Left renal pelvis (tissue), 4 donors: ENCODE measurements at places on chromosomes 1 and 21.
A peak's percentile ranks its signal among the peaks of the same experiment; 100 is the strongest.

GRCh38 chr1:103986792-103987191, 237.1 kb downstream of the AMY1C start:
- no peak for DNase-seq

DNA sequence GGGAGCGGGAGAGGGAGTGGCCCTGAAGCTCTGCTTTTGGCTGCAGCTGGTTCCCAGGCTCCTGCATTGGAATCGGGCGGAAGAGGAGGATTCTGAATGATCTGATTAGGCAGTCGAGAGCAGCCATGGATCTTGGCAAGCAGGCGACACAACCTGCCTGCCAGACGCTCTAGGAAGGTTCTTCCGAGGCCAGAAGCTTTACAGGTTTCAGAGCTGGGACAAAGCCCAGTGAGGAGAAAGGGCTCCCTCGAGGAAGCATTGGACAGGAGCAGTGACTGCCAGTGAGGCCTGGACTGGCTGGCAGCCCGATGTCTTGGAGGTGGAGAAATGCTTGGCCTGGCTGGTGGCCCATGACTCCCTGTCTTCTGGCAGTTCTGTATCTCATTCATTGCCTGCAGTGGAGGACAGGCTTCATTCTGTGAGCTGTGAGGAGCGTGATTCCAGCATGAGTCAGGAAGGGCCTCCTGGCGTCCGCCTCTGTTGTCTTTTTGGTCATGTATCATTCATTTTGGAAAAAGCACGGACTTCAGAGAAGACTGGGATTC, 132.7 kb upstream of the IPO9 start:
- no peak for DNase-seq

DNA sequence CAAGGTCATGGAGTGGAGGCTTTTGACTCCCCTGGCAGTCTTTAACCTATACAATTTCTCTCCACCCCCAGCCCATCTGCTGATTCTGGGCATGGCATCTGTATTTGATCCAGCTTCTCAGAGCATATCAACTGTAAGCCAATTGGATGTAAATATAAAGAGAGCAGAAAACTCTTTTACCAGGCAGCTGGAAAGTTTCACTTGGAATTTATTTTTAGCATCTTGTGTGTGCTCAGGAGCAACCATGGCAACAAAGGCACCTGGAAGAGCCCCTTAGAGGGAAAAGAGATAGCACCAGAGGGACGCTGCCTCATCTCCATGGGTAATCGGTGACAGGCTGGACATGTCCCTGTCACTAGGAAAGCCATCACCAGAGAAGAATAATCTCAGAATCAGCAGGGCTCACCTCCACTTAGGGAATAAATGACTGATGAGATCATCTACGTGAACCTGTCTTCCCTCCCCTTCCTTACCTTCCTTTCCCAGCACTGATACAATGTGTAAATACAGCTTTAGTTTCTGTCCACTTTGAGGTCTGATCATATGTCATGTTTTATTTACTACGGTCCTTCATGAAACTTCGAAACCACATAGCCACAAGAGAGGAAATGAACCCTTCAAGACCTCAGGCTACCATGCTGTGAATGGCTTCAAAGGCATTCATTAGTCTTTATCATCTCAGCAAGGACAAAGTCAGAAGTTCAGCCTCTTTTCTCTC, 25.3 kb upstream of the SIPA1L2 start:
- no peak for DNase-seq

DNA sequence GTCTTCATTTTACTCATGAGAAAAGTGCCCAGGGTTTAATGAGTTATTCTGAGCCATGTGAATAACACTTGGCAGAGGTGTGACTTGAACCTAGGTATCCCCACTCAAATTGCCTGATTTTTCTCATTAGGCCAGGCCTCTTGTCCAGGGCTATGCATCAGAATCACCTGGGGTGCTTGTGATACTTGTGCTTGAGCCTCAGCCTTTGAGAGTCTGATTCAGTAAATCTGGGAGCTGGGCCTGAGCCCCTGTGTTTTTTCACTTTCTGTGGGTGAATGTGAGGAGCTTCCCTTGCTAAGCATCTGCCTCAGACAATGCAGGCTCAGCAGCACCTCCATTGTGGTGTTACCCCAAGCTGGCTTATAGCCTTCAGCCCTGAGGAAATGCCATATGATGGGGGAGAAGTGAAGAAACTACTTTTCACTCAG, 127.1 kb downstream of the S1PR1 start:
- DNase-seq: no peak

DNA sequence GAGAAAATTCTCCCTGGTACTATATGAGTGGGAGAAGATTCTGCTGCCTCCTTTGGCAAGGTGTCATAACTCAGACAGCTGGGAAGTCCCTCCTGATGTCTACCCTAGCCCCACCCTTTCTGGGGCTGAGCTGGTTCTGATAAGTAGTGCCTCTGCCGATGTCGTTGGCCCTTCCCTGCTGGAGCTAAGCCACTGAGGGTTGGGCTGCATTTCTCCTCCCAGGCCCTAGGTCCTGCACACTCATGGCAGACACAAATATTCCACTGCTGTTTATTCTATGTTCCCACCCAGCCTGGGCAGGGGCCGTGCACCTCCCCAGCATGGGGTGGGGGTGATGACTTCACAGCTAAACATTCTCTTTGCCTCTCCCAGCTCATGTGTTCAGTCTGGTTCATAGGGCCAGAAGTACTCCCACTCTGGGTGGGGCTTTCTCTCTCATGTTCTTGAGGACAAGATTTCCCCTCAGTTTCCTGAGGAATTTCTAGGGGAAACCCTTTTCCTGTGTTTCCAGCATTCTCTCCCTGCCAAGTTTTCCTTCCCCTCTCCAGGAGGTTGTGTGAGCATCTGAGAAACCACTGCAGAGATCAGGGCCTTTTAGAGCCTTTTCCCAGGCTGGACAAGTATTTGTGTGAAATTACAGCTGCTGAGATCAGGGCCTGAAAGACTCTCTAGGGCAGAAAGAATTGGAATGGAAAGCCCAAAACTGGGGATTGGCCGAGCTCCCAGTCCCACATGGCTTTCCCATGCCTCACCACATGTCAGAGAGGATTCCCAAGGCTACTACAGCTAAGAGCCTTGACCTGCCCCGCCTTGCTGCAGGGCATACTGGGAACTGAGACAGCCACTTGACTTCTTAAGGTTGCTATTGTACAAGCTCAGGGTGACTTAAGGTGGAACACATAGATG, 66.2 kb downstream of the ATP2B4 start:
- peak; percentile 51 for DNase-seq

DNA sequence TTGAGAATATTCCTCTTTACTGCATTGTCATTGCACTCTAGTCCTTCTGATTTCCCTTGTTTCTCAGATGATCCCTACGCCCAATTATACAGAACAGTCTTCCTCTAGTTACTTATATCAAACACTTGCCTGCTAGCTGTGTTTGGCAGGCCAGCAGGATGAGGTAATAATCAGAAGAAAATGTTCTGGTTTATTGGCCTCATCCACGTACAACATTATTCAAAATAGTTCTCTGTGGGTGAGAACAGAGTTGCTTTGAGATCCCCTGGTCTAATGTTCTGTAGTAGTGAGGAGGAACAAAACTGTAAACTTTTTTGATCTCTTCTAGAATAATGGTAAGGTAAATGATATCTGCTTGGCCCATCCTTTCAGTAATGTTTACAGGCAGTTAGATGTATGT, 22.3 kb upstream of the C1orf105 start:
- DNase-seq: no peak

- no peak for DNase-seq
These were observed 23.8 kb downstream of the CDC42 start for GRCh38 chr1:22076346-22076745.

GRCh38 chr1:11550664-11551283, 71.8 kb downstream of the DISP3 start:
- DNase-seq: peak; percentile 86

- DNase-seq: no peak
These were observed 19.9 kb upstream of the CLDN14 start for GRCh38 chr21:36499578-36500471.

GRCh38 chr1:58755468-58755872, 28.4 kb downstream of the JUN start:
- DNase-seq: no peak

- DNase-seq: no peak
These were observed 227.2 kb downstream of the OLFM3 start for GRCh38 chr1:101769520-101769919.

GRCh38 chr21:29601047-29601446, 302.3 kb downstream of the BACH1 start:
- no peak for DNase-seq

DNA sequence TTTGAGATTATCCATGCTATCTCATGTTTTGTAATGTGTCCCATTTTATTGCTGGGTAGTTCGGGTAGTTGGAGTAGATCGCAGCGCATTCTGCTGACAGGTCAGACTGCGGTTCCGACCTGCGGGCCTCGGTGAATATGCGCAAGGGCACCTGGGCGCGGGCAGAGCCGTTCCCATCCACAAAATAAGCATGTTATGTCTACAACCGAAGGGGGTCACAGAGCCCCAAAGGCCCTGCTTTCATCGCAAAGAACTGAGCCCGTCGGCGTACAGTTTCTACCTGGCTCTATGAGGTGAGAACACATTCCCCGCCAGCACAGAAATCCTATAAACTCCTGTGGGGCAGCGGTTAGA, 88.4 kb downstream of the PRKAB2 start:
- DNase-seq: no peak

DNA sequence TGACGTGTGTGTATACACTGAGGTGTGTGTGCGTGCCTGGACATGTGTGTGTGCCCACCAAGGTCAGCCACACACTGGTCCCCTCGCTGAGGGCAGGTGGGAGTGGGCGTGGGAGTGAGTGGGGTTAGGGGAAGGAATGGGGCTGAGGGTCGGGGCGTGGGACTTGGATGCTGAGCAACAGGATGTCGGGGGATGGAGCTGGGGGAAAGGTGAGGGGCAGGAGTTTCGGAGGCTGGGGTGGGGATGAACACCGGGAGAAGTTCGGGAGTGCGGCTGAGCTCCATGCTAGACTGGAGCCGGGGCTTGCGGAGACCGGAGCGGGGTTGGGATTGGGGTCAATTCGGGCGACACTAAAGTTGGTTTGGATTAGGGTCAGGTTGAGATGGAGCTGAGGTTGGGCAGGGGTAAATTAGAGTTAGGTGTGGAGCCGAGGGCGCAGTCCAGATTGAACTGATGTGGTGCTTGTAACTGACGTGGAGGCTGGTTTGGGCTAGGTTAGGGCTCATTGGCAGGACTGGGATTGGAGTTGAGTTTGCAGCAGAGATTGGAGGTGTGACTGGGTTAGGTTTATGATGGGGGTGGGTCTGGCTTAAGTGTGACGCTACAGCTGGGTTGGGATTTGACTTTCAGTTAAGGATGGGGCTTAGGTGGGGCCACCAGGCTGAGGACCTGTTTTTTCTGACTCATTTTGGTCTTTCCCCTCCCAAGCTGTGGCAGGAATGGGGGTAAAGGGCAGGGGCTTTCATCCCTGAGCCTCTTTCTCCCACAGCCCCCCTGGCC, 3.3 kb upstream of the GUCA2A start:
- no peak for DNase-seq

DNA sequence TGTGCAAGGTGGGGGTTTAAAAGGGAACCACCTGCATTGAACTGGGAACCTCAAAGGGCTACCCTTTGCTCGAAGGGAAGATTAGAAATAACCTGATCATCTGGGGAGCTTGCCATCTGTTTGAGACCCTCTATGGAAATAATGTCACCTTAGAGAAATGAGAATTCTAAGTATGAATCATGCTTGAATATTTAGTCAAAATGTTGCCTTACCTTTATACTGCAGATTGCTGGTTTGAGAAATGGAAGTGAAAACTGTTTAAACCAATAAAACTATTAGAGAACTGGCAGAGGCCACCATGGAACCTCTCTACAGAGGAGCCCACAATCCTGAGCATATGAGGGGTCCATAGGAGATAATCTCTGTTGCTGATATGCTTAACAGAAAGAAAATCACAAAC, 131.2 kb upstream of the FAM78B start:
- DNase-seq: no peak

DNA sequence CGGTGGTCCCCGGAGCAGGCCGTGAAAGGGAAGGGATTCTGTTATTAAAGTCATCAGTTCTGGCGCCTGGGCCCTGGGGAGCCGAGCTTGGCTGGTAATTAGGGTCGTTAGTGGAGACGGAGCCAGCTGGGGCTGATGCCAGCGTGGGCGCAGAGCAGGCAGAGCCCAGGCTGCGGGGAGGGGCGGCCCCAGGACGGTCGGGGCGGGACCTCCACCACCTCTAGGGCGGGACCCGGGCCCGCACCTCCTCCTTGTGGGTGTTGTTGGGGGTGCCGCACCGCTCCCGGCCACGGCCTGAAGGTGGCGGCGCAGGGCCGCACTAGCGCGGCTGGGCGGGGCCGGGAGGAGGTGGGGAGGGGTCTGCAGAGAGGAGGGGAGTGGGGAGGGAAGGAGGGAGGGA, 470.6 kb downstream of the PTPRU start:
- DNase-seq: no peak

GRCh38 chr1:161038523-161039153, at the start of gene TSTD1:
TSS of gene TSTD1 (minus strand) at chr1:161038964. CDS start at chr1:161038889, 75 bp downstream.
- DNase-seq: no peak

GRCh38 chr1:4621646-4622045, 32.8 kb upstream of the AJAP1 start:
- DNase-seq: no peak

- DNase-seq: no peak
These were observed 59.3 kb upstream of the PTGFRN start for GRCh38 chr1:116850436-116850835.

GRCh38 chr1:60896701-60897363, 185.5 kb upstream of the NFIA start:
- no peak for DNase-seq

- peak; percentile 73 for DNase-seq
These were observed 13.8 kb upstream of the POGZ start for GRCh38 chr1:151472856-151473731.

DNA sequence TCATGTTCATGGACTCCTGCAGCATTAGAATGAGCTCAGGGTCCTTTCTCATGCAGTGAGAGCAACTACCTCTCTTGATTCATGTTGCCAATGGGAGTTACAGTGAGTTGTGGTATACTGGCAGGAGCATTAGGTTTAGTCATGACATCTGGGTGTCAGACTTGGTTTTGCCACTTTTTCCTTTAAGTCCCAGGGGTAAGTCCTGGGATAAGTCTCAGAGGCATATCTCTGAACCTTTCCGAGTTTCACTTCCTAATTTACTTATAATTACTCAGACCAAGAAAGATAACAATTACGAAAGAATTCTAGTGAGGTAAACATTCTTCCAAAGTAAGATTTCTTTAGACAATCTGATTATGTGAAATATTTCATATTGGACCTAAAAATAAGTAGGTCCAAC, 606.0 kb downstream of the SMYD3 start:
- DNase-seq: no peak

GRCh38 chr1:24992761-24993211, 62.7 kb upstream of the RUNX3 start:
- DNase-seq: no peak

DNA sequence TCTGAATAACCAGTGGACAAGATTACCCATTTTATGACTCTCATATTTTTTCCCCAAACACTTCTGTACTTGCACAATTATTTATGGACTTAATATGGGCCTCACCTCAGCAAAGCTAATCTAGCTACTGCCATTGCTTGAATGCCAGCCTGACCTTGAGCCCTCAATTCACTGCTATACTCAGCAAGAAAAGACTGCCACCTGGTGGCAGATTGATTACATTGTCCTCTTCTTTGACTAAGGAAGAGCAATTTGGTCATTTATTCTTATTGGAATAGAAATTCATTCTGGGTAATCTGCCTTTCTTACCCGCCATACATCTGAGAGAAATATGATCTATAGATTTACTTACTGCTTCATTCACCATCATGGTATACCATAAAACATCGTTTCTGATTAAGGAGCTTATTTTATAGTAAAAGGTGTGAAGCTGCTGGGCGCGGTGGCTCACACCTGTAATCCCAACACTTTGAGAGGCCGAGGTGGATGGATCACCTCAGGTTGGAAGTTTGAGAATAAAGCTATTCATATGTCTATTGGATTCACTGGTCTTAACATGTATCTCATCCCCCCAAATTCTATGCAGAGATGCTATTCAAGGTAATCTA, 32.9 kb upstream of the DIPK1A start:
- DNase-seq: peak; percentile 75
